ENCODE measurements at places on chromosomes 7 and 10.

DNA sequence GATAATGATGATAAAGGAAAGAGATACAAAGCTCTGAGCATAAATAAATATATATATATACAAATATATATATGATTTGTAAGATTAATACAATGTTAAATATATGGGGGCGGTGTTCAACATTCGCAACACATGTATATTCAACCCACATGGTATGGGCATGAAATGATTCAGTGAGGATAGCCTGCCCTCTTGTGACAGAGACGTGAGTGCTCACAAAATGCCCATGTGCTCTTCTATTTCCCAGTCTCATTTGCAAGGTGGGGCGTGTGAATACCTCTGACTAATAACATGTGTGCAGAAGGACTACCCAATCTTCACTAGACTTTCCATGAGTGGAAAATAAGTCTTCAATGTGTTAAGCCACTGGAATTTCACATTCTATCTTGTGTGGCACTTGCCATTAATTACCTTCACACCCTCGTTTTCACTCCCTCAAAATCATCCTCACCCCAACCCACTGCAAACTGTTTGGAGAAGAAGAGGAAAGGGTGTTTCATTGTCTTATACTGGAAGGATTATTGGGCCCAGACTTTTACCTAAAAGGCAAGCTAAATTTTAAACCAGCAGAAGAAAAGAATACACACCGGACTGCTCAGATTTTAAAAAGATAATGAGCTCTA is 26.9 kb downstream of the ASAH2 start:
- peak; percentile 79 for DNase-seq

DNA sequence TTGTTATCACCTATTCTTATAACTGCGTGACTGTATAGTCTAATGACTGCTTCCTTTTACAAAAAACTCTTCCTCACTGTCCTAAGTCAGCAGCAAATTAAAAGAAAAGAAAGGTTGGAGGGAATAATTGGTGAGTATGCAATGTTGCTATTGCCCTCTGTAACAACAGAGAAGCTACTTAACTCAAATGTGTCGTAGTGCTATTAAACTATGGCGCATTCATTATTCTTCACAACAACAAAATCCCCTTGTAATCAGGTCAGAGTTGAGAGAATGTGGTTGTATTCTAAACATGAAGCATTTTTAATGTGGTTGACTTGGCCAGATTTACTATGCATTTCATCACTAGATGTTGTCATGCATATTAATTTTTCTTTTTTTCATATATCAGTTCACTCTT is 897.8 kb upstream of the PHF14 start:
- DNase-seq = no peak

DNA sequence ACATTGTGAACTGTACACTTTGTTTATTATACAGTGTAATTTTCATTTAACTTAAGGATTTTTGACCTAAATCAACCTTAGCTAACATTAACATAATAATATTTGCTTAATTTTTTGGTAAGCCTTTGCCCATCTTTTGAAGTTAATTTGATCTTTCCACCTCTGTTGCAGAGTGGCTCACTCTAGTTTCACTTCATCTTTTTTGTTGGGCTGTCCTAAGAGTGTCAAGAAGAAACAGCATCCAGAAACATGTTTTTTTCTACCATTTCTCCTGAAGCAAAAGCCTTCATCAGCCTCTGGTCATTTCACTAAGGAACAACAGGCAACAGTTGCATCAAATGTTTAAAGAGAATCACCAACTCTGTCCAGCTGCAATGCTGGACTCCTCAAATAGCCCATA is 824.7 kb downstream of the REEP3 start:
- no peak for DNase-seq

DNA sequence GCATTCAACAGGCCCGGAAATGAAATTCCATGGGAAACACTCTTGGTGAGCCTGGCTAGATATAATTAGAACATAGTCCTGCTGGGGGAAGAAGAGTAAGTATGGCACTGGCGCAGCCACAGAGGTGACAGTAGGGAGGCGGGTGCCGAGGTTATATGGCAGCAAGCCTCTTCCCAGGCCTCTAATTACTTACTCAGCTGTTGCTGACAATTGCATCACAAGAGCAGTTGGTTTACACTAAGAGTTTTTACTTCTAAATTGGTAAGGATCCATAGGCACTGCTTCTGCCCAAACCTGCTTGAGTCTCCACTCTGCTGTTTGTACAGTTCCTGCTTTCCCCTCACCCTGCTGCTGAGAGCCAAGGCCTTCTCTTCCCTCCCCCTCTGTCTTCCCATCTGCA is 93.3 kb upstream of the DUSP5 start:
- DNase-seq = no peak

DNA sequence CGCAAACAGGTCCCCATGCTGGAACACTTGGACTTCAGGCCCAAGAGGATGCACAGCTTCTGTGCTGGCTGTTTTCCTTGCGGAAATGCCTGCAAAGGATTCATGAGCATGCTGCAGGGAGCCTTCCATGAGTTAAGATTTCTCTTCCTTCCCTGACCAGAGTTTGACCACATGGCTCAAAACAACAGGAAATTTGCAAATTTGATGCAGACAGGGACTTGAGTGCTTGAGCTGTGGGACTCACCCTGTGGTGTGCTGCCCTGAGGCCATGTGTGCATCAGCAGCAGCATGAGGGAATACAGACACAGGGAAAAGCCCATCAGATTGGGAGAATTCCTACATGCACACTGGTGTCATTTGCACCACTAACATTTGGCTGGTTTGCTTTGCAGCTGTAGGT is 195.4 kb downstream of the CDC14C start:
- DNase-seq = no peak

DNA sequence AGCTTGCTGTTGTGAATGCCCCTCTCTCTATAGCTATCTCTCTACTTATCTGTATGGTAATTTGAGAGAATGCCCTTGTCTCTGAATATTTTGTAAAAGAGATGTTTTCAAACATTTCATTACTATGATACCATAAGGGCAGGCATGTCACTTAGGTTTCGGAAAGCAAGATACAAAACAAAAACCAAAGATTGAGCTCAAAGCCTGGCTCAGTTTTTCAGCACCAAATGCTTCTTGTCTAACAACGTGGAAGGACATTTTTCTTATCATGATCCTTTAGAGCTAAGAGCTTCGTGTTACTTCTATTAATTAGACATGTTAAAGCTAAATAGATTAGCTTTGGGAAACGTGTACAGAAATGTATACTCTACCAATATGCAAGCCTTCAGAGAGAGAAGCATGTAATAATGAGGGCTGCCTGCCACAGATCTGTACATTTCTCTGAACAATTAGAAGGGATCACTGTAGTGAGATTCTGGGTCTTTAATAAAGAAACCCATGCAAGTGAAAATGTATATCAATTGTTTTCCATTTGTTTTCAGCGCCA is 148.9 kb downstream of the ARID5B start:
- DNase-seq = peak; percentile 28

GRCh38 chr7:47227762-47228177 is 354.1 kb downstream of the TNS3 start:
- DNase-seq = peak; percentile 83

DNA sequence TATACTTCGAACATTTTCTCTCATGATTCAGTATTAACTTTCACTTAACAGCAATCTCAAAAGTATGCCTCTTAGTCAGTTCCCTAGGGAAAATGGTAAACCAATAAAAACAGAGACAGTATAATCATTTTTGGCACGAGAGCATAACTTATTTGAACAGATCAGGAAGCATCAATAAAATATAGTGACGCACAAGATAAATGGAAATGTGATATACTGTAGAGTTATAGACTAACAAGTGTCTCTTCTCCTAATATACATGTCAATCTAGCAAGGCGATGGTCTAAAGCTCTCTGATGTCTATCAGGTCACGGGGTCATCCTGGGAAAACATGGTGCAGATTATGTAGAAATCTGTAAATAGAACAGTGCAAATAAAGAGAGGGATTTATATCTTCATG is 131.6 kb downstream of the HGF start:
- peak; percentile 72 for DNase-seq
